ENCODE measurements at places on chromosomes 6 and 20.

GRCh38 chr6:33840048-33840926 is 36.5 kb upstream of the MLN start:
- peak; percentile 55 for DNase-seq
- H3K27me3 ChIP-seq: no peaks in the 10 kb centered on the region
- no peaks in the 10 kb centered on the region for H3K36me3 ChIP-seq
- H3K4me3 ChIP-seq: no peak overlapping the region
- H3K27ac ChIP-seq: peak overlapping the region; percentile 78
- H3K4me1 ChIP-seq: peaks cover 19% of the 10 kb centered on the region

DNA sequence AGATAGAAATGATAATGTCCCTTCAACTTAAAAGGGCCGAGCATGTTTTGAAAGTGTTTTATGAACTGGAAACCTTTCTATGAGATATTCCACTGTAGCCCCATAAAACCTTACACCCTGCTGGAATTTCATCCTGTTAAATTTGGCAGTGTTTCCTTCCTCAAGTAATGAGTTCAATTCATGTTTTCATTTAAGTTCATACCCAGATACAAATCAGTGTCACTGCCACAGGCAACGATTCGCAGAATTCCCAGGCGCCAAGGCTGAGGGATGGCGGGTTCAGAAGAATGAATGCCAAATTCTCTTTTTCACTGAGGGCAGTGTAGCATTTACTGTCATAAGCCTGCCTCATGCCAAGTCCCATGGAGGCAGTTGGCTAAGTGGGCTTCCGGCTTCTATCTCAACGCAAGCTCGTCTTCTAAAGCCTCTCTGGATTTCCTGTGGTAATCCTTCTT is 511.8 kb upstream of the ID4 start:
- no peaks in the 10 kb centered on the region for H3K27me3 ChIP-seq
- H3K4me3 ChIP-seq: no peak overlapping the region
- H3K27ac ChIP-seq: no peak overlapping the region
- H3K36me3 ChIP-seq: no peaks in the 10 kb centered on the region
- no peaks in the 10 kb centered on the region for H3K4me1 ChIP-seq

DNA sequence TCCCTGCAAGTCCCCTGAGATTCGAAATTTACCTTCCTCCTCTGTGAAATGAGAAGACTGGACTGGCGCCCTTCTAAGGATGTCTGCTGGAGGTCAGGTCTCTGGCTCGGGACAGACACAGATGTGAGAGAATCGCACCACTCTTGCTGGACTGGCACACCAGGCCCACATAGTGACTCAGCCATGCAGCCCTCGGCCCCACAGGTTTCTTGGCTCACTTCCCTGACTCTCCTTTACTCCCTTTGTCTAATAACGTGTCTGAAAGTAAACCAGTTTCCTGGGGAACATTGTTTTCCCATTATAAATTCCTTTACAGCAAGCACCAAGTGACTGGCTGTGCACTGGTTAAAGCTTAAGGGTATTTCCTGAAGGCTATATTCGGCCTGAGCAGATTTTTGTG is 106.7 kb upstream of the PLEKHG1 start:
- H3K4me1 ChIP-seq: peaks cover 20% of the 10 kb centered on the region

- H3K4me3 ChIP-seq: peak within 1 kb of the TSS; percentile 71
- H3K27me3 ChIP-seq: no peaks in the 10 kb centered on the region
- H3K4me1 ChIP-seq: peaks cover 12% of the 10 kb centered on the region
Observed at GRCh38 chr20:45833030-45833882, at the start of gene SNX21. SNX21 (plus strand) TSS chr20:45833799; CDS start chr20:45833920, 121 bp downstream.

GRCh38 chr6:139852488-139853140 is 478.2 kb upstream of the CITED2 start:
- no peak for DNase-seq
- no peaks in the 10 kb centered on the region for H3K4me1 ChIP-seq
- no peak overlapping the region for H3K27ac ChIP-seq
- H3K27me3 ChIP-seq: no peaks in the 10 kb centered on the region
- H3K4me3 ChIP-seq: no peak overlapping the region

DNA sequence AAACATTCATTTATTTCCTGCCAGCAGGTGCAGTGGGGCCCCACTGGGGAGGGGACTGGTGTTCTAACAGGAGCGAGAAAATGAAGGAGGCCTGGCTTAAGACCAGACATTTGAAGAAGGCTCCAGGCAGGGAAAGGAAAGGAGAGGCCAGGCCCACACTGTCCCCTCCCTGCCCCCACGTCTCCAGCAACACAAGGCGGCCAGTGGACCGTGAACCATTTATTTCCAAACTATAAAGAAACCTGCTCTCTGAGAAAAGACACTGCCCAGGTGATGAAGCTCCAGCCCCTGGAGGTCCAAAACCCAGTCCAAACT is 41.4 kb upstream of the CDH22 start:
- H3K27me3 ChIP-seq: no peaks in the 10 kb centered on the region
- peak overlapping the region; percentile 8 for H3K27ac ChIP-seq
- H3K4me3 ChIP-seq: no peak overlapping the region
- peaks cover 26% of the 10 kb centered on the region for H3K4me1 ChIP-seq
- DNase-seq: no peak
- peaks cover 77% of the 10 kb centered on the region for H3K36me3 ChIP-seq
